ENCODE measurements at places on chromosomes 13 and 19.

- DNase-seq, result peak; percentile 69
Observed at GRCh38 chr13:30421093-30422053, 920 bp upstream of the UBE2L5 start.

GRCh38 chr19:7069904-7070226 lies 362 bp downstream of the ZNF557 start:
- no peak for DNase-seq

DNA sequence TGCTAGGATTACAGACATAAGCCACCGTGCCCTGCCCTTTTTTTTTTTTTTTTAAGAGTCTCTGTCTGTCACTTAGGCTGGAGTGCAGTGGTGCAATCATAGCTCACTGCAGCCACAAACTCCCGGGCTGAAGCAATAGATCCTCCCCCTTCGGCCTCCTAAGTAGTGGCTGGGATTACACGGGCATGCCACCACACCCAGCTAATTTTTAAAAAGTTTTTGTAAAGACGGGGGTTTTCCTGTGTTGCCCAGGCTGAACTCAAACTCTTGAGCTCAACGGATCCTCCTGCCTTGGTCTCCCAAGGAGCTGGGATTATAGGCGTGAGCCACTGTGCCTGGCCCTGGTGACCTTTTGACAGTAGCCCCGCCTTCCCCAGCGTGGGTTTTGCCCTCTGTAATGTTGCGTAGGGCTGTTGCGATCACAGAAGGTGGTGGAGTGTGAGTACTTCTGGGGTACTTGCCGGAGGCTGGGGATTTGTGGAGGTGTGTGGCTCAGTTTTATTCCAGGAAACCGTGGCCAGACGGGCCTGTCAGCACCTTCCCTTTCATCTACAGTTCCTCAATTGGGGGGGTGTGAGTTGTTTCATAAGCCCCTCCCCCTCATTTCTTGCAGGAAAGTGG lies 11.6 kb upstream of the RETN start:
- DNase-seq, result peak; percentile 44

GRCh38 chr13:29509999-29510589 lies 85.4 kb downstream of the SLC7A1 start:
- no peak for DNase-seq

GRCh38 chr19:8504919-8505318 lies 2.5 kb upstream of the PRAM1 start:
- no peak for DNase-seq

DNA sequence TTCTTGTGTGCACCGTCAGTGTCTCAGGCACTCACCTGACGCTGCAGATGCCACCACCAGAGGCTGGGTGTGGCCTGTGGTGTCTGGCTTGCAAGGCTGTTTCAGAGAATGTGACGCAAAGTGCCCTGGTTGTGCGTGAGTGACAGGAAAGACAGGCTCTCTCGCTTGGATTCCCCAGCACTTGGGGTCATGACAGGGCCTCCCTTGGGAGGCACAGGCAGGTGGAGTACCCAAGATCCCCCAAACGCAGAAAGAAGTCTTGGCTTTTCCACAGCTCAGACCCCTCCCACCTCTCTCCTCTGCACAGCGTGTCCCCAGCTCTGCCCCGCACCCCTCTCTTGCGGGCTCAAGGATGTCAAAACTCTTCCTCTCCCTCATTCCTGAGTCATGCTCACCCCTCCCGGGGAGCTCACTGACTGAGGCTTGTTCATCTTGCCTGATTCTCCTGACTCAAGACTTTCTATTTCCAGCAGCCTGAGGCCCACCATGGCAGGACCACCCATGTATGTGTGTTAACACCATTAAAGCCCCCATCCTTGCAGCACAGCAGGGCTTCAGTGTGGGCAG lies 21.0 kb downstream of the DHX34 start:
- no peak for DNase-seq

DNA sequence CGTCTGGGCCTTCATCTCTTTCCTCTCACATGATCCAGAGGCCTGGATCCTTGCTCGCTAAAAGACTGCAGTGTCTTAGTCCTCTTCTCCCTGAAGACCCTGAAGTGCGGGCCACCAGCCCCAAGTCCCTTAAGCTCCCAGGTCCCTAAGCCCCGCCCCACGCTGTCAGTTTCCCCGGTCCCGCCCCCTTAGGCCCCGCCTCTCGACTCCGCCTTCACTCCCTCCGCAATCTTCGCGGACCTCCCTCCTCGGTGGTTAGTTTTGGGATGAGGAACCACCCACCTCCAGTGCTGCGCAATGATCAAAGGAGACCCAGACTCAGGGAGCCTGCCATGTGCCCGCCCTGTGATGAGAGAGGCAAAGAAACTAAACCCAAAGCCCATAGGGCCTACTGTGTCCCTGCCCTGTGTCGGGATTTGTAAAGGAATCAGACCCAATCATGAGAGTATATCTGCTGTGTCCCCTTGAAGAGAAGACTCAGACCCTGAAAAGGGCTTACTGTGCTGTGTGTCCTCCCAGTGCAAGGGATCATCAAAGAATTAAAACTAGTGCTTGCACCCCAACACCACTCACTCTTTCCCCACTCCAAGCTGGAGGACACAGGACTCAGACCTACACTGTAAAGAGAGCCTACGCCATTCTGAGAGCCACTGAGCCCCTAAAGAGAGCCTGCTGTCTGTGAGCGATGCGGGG lies 3.0 kb upstream of the COX6B1 start:
- peak; percentile 88 for DNase-seq

GRCh38 chr19:4051175-4052101 lies 15.3 kb downstream of the ZBTB7A start:
- no peak for DNase-seq
